Progenitor cell of endocrine pancreas (in vitro differentiated cells): ENCODE measurements at places on chromosomes 7 and 10. TPM values are rescaled to one million over a fixed set of nuclear protein-coding genes. Genes with fewer than 3 reads are reported as not detected.

- no peak overlapping the region for H3K27ac ChIP-seq
- no peaks in the 10 kb centered on the region for H3K27me3 ChIP-seq
- no peaks in the 10 kb centered on the region for H3K4me1 ChIP-seq
- no peaks in the 10 kb centered on the region for H3K36me3 ChIP-seq
- H3K4me3 ChIP-seq = no peak overlapping the region
Observed at GRCh38 chr7:4331711-4332110, 350.4 kb upstream of the FOXK1 start.

DNA sequence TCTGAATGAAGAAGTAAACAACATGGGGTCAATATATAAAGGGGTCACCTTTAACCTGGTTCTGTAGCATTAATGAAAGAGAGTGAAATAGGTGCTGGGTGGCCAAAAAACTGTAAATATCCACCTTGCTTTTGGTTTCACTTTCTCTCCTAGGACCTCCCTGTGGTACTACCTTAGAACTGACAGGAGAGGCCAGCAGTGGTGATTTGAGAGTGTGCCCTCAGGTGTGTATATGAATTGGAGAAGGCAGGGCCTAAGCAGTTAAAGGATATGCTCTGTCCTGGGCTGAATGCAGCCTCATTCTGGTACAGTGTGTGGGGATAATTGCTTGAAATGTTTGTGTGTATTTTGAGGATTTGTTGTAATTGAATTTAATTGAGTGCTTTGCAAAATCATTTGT lies 62.0 kb downstream of the BBS9 start:
- peaks cover 2% of the 10 kb centered on the region for H3K36me3 ChIP-seq
- no peak overlapping the region for H3K27ac ChIP-seq
- no peak overlapping the region for H3K4me3 ChIP-seq
- H3K4me1 ChIP-seq = peaks cover 11% of the 10 kb centered on the region
- no peaks in the 10 kb centered on the region for H3K27me3 ChIP-seq
- DNase-seq = no peak

DNA sequence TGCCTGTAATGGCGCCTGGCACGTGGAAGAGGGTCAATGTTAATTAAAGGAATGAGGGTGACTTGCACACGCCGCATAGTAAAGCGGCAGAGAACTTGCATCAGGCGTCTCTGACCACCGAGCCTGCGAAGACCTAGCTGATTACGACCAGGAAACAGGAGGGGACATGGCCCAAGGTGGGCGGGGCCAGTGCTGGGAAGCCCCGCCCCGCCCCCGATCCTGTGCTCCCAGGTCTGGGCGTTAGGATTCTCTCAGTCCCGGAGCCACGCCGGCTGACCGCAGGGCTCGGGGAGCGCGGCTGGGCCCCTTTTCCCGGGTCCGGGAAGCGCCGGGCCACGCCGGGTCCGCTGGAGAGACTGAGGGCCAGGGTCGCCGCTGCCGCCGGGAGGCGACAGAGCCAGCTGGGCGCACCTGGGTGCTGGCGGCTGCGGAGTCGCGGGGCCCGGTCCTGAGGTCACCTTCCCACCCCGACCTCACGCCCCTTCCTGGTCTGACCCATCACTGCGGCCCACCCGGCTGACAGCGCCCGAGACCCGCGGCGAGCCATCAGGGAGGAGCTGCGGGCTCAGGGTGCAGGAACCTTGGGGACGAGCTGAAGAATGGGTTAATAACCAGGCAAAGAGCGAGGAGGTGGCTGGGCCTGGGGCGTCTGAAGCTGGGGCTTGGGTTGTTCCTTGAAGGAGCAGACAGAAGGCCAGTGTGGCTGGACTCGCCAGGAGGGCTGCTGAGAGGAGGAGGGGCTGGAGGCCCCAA lies 23.0 kb upstream of the GRID1 start:
- DNase-seq = peak; percentile 52
- H3K4me3 ChIP-seq = peak overlapping the region; percentile 63
- no peak overlapping the region for H3K27ac ChIP-seq

Gene AMPH
- total RNA-seq = 1.8 and 1.9 TPM in 2 replicates

Gene SFRP4
- total RNA-seq = not detected in 2 replicates
